ENCODE measurements at places on chromosomes 1 and 21.
A peak's percentile ranks its signal among the peaks of the same experiment; 100 is the strongest.

GRCh38 chr1:51736702-51737101 lies 119.8 kb downstream of the OSBPL9 start:
- DNase-seq, result peak; percentile 20

GRCh38 chr1:156511644-156512043 lies 11.1 kb upstream of the MEF2D start:
- DNase-seq, result no peak

DNA sequence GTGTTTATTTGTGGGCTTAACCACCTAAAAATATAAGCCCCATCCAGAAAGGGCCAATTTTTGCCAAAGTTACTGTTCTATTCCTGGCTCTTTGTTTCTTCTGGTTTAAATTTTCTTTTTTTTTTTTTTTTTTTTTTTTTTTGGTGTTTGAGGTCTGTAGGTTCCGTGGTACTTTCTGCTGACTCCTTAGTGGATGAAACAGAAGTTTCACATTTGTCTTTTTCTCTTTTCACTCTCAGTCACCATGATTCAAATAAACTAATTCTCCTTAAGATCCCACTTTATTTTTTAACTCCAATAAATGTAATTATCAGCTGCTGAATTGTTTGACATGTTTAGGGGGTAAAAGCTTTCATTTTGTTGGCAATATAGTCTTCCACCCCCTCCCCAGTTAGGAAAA lies 322.3 kb downstream of the CHRM3 start:
- no peak for DNase-seq

DNA sequence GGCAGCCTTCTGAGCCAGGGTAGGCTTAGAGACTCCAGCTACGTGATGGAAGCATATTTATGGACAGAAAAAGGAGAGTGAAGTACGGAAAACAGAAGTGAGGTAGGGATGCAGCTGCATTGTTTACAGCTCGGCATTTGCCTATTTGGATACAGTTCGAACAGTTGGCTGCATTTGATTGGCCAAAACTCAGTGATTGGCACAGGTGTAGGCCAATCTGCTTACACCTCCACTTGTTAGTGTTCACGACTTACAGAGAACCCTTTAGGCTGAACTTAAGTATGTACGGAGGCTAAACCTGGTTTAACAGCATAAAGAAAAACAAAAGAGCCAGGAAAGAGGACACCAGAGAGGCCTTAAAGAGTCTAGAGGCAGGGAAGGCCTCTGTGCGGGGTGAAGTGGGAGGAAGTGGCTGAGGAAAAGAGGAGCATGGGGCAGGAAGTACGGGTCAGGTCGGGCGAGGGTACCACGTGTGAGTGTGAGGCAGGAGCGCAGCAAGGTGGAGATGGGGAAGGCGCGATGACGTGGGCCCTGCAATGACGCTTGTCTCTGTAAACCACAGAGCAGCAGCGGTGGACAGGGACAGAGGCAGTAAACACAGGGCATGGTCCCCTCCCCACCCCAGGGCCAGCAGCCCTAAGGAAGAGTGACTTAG lies 32.0 kb downstream of the RSPH1 start:
- peak; percentile 46 for DNase-seq

DNA sequence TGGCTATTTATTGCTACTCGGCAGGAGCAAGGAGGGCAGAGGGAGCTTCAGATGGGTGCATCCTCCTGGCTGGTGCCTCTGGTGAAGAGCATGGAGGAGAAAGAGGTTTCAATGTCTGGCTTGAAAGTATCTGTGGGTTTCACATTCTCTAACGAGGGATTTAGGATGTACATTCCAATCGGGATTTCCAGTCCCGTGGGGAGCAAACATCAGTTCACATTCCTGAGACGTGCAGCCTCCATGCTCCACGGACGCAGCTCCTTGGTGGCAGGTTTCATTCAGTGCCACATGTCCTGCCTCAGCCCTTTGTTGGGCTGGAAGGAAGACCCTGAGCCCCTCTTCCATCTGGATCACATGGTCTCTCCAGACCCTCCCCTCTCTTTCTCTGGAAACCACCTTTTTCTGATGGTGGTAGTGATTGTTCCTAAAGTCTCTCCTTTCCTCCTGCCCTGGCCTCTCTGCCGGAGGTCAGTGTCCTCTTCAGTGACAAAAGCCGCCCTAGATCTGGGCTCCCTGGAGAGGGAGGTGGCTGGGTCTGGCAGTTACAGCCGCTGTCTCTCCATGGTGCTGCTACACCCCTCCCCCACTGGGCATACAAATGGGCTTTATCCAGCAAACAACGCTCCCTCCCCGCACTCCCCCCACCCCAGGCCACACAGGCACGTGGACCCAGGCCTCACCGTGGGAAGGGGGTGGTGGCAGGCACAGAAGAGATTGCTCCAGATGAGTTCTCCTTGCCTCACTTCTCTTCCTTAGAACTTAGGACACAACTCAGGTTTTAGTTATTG lies 826 bp upstream of the CA14 start:
- DNase-seq, result peak; percentile 24

DNA sequence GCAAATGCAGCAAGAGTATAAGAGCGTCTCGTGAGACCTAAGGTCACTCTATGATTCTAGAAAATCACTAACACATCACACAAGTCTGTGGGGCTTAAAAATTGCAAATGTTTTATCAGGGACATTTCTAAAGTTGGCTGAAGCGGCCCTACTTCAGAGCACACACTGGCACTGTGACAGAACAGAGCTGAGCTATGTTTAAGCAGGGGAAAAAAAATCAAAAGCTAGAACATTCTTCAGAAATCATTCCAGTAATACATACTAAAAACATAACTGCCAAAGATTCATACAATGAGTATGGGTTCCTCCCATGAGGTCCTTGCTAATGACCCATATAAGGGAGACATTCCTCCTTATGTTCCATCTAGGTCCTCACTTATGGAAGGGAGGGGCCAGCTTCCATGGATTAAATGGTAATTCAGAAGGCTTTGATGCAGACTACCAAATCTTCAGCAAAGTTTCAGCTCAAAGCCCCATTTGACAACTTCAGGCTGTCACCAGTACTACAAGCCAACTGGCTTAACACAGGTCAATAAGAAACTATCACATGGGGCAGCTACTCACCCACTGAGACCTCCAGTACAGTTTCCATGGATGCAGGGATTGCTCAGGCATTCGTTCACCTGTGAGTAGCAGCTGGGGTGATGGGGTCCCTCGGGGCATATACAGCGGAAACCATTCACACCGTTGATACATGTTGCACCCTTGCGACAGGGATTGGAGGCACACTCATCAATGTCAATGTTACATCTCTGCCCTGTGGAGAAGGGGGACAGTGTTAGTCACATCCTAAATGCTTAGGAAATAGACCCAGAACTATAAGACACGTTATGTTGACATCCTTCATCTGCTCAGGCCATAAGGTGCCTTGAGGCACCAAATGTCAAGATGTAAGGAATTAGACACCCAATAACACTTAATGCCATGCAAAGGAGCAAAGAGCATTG lies 58.4 kb upstream of the ADAM30 start:
- DNase-seq, result no peak

- peak; percentile 19 for DNase-seq
Observed at GRCh38 chr1:224592636-224593582, 23.2 kb upstream of the CNIH3 start.

DNA sequence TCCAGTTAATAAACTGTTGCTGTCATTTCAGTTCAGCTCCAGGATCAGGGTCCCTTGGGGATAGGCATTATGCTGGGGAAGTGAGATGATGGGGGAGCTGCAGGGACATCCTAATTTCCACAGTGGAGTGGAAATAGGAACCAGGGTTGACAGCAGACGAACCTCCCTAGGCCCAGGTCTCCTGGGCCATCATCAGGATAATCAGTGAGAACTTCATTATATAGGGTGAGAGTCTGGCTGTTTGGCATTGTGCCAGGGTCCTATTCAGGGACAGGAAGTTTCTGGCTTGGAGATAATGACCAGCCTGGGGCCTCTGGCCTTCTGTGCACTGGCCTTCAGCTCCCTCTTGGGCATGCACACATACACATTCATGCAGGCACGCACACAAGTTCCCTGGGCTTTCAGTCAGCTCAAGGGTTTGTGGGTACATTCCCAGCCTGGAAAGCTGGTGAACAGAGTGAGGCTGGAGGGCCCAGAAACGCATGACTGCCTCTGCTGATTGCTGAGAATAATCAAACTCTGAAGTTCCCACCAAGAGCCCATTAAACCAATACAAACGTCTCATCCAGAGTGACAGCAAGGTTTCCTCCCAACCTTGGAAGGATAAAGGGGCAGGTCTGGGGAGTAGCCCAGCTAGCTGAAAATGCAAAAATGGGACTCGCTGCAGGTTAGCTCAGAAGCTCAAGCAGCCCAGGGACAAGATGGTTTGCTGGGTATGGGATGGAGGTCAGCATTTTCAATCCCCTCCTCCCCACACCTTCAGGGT lies 13.9 kb upstream of the LRIG2 start:
- peak; percentile 19 for DNase-seq

DNA sequence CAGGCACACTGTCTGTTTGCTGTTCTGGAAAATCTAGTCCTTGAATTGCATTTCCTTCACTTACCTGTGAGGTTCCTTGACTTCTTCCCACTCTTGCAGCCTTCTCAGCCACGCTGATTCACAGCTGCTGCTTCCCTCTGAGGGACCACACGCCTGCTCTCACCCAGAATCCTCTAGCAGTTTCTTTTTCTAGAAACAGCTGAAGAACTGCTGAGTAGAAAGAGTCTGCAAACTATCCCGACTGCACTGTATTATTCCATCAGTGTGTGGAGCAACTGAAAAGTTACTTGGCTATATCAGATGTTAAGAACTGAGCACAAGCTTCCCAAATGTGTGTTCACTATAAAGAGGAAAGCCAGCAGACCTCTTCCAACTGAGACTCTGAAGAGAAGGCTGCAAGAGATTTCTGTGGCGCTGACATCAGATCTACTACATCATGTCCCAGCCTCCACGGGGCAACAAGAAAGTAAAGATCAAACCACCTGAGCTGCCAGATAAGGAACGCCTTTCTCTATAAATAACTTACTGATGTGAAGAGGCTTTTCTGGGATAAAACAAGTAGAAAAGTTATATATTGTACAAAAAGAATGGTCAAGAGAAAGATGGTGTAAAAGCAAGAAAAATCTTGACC lies 226.6 kb downstream of the RERE start:
- DNase-seq, result peak; percentile 50

DNA sequence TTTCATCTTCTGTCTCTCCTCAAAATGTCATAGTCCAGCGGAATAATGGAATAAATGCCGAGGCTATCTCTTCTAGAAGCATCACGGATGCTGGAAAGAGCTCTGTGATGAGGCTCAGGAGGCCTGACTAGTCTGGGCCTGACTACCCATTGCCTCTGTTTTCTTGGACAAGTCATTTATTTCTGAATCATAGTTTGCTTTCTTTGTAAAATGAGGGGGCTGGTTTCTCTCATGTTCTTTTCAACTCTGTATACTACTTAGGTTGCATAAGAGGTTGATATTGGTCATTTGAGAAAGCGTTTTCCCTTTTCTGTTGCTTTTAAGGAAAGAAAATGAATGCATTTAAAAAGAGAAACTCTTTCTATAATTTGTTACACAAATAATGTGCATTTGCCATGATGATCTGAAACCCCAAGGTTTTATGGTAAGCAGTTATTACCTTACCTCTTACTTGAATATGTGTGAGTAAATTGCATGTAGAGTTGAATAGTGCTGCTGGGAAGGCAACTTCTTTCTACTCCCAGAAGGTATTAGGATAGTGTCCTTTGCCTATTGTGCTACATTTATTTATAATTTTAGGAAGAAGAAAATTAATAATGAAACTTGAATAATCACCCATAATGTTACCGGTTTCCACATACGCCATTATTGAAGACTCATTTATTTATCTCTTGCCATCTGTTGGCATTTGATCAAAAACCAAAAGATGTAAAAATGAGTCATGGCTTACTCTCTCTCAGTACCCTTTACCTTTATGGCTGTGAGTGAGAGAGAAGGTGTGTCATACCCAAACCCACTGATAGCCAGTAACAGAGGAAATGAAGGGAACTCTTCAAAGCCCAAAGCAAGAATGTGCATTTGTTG lies 179.1 kb downstream of the FASLG start:
- DNase-seq, result no peak

DNA sequence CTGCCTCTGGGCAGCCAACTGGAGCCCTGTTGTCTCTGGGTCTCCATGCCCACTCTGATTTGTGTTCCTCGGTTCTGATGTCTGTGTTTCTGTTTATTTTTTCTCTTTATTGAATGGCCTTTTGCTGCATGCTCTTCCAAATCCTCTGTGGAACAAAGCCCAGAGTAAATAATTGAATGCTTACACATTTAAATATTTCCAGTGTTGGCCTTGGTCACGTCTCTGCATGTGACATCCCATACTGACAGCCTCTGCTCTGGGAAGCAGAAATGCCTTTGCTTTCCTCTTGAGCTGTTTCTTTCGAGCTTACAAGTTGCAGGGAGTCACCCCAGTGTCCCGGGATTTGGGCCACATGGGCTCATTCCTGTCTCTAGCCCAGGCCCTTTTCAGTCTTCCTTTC lies 267.9 kb downstream of the PTPRU start:
- peak; percentile 70 for DNase-seq

Data from tongue (tissue), 3 donors.